ENCODE measurements at places on chromosomes 3 and 15.

DNA sequence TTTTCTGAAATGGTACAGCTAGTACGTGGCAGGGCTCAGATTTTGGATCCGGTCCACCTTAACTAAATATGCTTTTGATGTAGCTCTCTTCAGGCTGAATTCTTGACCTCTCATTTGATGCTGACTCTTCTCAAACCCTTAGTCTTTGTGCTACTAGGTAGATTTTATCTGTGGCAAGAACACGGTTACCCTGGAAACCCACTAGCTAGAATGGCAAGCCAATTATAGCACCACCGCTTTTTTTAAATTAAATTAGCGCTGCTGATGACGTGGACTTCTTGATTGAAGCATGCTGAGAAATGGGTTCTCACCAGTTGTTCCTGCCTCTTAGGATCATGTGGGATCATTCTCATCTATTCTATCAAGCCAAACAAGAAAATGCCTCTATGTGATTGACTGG is 421.5 kb downstream of the LPP start:
- no peak for DNase-seq

DNA sequence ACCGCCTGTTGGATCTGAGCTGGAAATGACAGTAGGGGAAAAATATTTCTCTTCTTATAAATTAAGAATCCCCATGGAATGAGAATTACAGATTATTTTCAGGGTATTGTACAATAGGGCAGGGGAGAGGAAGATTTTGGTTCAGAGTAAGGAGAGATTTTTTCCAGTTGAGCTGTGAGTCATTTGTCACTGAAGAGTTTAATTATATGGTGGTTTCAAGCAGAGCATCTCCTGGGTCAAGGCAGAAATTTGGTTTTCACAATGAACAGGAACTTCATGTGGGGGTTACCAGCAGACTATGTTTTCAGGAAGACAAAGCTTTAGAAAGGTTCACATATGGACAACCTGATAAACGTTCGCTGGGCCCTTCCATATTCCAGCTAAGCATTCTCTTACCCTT is 182.8 kb upstream of the NR2E3 start:
- DNase-seq, result no peak

DNA sequence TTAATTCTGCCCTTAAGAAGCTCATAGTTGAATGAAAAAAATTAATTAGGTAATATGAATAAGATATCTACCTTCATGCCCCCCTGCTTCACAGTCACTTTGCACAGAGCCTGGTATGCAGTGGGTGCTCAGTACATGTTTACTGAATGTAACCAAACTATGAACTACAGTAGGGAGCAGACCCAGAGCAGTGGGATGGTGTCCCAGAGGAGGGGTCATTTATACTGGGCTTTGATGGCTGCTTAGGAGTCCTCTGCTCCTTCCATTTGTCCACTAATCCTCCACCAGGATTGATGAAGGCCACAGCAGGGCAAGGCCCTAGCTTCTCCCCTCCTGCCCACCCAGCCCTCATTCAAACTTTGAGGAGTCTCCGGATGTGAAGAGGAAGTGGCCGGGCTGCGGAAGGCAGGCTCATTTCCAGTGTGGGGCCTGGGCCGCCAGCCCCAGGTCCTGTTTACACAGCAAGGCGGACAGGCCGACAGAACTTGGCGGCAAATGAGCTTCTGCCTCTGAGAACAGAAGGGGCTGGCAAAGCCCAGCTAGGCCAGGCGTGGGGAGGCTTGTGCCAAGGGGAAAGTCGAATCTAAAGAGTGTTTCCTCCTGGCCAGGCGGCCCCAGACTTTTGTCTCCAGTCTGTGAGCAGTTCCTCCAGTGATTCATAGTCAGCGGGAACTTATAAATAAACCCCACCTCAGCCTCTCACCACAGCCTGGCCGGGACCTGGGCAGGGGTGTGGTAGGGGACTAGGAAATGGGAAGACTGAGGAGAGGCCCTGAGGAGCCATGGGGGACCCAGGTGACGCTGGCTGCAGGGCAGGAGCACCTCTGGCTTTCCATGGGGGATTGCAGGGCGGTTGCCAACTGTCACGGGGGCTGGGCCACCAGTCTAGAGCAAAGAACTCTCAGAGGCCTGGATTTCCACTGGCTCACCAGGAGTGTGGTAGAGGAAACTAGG is 51.6 kb upstream of the LCTL start:
- no peak for DNase-seq

GRCh38 chr3:108453565-108453964 is 56.8 kb downstream of the MYH15 start:
- no peak for DNase-seq

DNA sequence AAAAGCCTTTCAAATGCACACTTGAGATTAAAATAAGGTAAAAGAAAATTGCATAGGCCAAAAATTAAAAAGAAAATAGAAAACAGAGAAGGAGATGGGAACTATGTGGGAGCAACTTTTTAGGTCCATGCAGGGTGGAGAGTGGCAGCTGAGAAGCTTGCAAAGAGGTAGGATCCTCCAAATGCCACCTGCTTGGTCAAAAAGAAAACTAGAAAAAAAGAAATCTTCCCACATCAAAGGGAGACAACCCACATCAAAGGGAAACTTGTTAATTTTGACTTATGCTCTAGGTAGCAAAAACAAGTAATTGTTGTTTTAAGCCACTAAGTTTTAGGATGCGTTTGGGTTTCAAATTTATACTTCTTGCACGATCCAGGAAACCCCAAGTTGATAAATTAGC is 342.9 kb downstream of the IL20RB start:
- DNase-seq, result no peak

DNA sequence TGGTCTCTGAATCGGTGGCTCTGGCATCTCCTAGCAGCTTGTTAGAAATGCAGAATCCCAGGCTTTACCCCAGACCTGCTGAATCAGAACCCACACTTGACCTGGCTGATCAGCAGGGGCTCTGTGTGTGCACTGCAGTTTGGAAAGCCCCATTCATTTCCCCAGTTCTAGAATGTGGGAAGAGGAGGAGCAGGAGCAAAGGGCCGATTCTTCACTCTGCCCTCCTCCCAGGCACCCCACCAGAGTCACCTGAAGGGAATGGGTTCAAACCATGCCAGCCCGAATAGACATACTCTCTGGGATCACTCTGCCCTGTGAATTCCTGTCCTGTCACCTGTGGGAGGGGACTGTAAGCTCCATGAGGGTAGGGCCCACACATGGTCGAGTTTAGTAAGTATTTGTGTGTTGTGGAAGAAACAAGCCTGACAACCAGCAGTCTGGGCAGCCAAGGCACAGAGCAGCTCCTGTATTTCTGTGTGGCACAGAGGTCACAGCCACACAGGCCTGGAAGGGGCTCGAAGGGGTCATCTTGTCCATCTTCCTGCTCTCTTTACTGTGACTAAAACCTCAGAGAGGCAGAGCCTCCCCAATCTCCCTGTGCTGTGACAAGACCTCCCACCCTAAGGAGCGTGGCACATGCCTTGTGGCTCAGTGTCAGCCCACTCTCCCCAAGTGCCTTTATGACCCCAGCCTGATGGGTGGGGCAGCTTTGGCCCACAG is 29.0 kb upstream of the HHATL start:
- no peak for DNase-seq

DNA sequence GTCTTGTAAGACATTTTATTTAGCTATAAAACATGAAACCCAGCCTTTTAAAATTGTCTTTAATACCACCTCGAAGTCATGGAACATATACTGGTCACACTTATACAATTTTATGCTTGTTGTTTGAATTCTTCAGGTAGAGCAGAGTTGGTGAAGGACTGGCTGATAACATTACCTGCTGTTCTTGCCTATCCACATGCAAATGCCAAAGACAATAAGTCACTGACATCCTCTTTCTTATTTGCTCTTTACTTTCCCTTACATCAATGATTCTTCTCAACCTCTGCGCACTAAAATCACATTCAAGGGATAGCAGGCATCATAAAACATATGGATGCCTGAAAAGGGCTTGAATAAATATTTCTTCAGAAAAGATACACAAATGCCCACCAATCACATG is 392.5 kb upstream of the ATP11B start:
- DNase-seq, result no peak

GRCh38 chr3:28136607-28137216 is 104.7 kb upstream of the CMC1 start:
- DNase-seq, result no peak

- DNase-seq, result peak; percentile 22
Observed at GRCh38 chr3:113223475-113224281, 12.3 kb downstream of the BOC start.
